Activated CD8-positive, alpha-beta memory T cell treated with anti-CD3 and anti-CD28 coated beads for 1 hour (primary cell): ENCODE measurements at places on chromosomes 11 and 22.

- DNase-seq: no peak
Measured at GRCh38 chr22:31241200-31241599, 29.1 kb downstream of the LIMK2 start.

DNA sequence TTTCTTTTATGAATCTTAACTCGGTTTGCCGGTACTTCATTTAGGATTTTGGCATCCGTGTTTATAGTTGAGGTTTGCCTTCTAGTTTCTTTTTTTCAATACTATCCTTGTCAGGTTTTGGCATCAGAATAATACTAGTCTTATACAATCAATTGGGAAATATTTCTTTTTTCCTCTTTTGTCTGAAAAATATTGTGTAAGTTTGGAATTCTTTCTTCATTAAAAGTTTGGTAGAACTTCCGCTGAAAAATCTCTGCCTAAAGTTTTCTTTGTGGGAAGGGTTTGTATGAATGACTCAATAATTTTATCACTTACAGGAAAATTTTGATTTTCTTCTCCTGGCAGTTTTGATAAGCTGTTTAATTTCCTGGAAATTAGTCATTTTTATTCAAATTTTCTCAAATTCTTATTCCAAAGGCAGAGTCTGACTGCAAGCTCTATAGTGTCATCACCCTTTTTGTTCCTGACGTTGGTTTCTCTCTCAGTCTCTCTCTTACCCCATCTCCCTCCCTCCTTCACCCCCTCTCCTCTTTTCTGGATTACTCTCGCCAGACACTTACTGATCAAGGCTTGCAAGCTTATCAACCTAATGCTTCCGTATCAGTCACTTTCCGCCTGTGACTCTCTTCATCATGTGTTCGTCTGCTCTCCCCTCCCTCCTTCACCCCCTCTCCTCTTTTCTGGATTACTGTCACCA lies 555.7 kb downstream of the TBC1D22A start:
- DNase-seq: no peak

- no peak for DNase-seq
Measured at GRCh38 chr11:128965485-128965884, 22.8 kb upstream of the TP53AIP1 start.

GRCh38 chr11:86063536-86063935 lies 5.3 kb downstream of the PICALM start:
- no peak for DNase-seq

GRCh38 chr11:30879322-30880005 lies 293.3 kb upstream of the MPPED2 start:
- no peak for DNase-seq

DNA sequence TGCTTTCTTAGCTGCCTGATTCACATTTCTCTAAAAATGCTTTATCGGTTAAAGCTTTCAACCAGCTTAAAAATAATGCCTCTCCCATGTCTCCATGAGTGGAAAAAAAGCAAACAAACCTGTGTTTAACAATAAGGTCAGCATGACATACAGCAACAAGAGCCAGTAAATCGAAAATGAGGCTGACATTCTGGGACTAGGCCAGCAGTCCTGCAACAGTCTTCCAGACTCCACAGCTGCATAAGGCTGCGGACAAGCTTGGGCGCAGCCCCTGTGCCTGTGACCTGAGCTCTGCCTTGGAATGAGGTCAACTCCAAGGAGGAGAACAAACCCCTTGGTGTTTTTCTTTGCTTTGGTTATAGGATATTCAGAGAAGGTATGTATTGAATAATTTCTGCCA lies 95.5 kb downstream of the PGR start:
- no peak for DNase-seq

- no peak for DNase-seq
Measured at GRCh38 chr22:27772081-27772983, 29.2 kb downstream of the MN1 start.

GRCh38 chr11:34788642-34789041 lies 127.5 kb downstream of the APIP start:
- DNase-seq: no peak

DNA sequence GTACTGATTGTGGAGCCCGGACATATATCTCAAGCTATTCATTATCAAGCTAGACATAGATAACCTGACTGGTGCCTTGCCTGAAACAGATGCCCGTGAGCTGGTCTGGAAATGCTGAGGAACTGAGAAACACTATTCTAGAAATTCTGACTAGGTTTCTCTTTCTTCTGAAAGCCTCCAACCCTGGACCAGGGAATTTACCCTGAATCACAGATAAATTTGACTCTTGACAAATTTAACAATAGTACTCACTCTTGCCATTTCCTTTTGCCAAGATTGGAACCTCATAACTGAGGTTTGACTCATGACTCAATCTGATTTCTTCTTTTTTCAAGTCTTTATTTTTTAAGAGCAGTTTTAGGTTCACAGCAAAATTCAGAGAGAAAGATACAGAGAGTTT lies 189.6 kb upstream of the SYN3 start:
- no peak for DNase-seq

DNA sequence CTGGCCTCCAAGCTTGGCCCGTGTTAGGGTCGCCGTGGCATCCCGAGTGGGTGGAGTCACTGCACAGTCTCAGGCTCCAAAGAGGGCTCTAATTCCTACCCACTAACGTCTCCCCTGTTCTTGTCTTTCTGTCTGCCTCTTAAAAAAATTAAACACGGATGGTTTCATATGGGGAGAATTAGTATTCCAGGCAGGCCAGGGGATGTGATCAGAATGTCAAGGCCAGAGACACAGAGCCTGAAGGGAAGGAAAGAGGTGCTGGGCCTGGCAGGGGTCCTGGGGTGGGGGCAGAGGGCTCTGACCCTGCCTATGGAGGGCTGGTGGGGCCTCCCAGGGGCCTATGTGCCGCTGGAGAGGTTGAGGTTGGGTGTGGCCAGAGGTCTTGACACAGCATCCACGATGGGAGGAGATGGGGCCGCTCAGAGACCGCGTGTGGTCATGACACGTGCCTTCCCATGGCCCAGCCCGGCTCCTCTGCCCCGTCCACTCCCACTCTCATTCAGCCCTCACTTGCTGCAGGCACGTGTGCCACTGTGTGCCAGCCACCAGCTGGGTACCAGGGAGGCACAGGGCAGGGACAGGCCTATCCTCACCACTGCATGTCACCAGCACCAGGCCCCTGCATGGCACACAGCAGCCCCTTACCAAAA lies 56.5 kb downstream of the FLRT1 start:
- DNase-seq: no peak

DNA sequence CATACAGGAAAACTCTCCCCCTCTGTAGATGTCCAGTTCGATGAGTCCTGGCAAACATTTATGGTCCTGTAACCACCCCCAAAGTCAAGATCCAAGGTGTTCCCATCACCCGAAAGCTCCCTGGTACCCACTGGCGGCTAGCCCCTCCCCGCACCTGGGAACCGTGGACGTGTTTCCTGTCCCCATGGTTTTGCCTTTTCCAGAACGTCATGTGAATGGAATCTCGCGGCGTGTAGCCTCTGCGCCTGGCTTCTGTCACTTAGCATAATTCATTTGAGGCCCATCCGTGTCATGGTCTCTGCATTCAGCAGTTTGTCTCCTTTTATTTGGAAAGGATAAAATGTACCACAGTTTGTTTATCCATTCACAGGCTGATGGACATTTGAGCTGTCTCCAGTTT lies 106.3 kb downstream of the KCNQ1 start:
- DNase-seq: no peak
